ENCODE measurements at places on chromosomes 11 and 22.
A peak's percentile ranks its signal among the peaks of the same experiment; 100 is the strongest.

GRCh38 chr22:45977003-45977411, at the start of gene WNT7B:
TSS of gene WNT7B (minus strand) at chr22:45977162. CDS start at chr22:45976754, 408 bp downstream.
- no peak for DNase-seq

- DNase-seq: no peak
Measured at GRCh38 chr11:43923406-43924111, 18.9 kb upstream of the C11orf96 start.

GRCh38 chr11:32698579-32698978, 95.9 kb downstream of the CCDC73 start:
- no peak for DNase-seq

DNA sequence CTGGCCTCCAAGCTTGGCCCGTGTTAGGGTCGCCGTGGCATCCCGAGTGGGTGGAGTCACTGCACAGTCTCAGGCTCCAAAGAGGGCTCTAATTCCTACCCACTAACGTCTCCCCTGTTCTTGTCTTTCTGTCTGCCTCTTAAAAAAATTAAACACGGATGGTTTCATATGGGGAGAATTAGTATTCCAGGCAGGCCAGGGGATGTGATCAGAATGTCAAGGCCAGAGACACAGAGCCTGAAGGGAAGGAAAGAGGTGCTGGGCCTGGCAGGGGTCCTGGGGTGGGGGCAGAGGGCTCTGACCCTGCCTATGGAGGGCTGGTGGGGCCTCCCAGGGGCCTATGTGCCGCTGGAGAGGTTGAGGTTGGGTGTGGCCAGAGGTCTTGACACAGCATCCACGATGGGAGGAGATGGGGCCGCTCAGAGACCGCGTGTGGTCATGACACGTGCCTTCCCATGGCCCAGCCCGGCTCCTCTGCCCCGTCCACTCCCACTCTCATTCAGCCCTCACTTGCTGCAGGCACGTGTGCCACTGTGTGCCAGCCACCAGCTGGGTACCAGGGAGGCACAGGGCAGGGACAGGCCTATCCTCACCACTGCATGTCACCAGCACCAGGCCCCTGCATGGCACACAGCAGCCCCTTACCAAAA, 56.5 kb downstream of the FLRT1 start:
- DNase-seq: no peak

DNA sequence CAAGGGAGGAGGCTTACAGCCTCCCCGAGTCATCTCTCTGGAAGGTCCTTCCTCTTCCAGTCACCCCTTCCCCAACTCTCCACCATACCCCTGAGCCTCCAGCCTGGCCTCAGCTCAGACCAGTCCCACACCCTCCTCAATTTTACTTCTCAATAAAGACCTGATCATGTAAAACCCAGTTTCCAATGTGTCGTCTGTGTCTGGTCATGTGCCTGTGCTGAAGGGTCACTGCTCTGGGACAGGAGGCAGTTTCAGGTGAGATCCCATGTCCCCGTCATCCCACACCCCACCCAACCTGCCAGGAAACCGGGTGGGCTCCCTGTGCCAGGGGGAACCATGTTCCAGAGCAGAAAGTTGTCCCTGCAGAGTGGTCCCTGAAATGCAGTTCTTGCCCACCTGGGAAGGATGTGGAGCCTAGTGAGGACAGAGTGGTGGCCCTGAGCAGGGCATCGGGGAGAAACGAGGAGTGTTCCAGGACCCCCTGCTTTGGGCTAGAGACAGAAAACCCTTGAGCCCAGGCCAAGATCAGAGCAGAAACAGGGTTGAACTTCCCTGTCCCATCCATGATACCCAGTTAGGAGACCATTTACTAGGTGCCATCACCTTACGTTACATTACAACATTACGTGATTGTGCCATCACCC, 19.4 kb downstream of the IGLL5 start:
- no peak for DNase-seq

DNA sequence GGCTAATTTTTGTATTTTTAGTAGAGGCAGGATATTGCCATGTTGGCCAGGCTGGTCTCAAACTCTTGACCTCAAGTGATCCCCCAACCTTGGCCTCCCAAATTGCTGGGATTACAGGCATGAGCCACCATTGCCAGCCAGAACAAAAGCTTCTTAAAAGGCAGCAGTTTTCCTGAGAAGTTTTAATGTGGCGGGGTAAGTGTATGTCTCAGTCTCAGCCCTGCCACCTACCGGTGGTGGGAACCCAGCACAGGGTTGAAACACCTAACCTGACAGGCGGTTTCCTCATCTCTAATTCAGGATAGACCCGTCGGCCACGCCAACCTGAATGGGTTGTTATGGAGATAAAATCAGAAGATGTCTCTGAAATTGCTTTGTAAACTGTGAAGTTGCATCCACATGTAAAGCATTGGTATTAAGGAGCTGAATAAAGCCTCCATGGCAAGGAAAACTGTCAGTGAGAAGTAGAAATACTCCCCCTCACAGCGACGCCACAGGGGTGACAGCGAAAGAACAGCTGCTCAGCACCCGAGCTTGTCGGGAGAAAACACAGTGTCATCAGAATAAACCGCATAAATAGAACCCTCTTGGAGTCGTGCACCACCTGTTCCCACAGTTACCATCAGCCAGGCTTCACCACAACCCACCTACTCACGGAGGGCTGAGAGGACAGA, 165.9 kb upstream of the NCAM1 start:
- no peak for DNase-seq

GRCh38 chr22:40178417-40179409, 988 bp downstream of the TNRC6B start:
- peak; percentile 56 for DNase-seq

DNA sequence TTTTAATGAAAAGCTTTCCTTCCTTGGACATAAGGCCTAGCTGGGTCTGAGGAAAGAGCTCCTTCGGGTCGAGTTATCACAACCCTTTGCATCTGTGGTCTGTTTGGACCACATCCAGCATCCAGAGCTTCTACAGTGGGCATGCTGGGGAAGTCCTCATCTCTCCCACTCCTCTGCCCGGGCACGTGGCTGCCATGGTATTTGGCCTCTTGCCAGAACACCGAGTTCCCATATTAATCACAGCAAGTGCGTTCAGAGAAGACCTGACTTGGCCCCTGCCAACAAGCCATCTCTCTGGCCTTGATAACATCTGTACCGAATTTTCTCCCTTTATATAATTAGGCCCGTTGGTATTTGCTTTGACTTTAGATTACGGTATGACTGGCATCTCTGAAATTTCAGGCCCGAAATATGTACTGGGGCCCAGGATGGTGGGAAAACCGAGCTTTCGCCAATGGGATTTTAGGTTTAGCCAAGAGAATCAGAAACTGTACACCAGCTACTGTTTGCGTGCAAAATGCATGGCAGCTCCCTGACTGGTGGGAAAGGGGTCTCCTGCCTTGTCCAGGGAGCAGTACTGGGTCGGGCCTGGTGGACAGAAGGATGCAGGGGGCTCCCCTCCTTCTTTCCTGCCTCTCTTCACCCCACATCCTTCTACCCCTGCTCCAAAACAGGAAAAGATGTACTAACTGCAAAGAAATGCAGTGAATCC, 90.0 kb downstream of the MICAL2 start:
- peak; percentile 68 for DNase-seq

GRCh38 chr11:69351460-69351859, 57.5 kb downstream of the MYEOV start:
- DNase-seq: no peak

DNA sequence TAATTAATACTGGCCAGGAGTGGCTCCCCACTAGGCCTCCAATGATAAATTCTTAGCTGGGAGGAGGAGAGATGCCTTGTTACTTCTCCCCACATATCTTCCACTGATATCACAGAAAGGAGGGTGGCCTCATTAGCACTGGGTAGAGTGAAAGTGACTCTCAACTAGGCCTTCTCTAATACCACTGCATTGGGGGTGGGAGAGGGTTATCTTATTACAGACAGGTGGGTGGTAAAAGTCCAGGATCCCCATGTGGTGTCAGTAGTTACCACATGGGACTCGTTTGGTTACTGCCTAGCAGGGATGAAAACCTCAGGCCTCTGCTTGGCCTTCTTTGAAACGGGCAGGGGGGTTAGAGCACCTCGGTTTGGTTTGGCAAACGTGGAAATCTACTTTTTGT, 167.3 kb downstream of the UVRAG start:
- DNase-seq: no peak

DNA sequence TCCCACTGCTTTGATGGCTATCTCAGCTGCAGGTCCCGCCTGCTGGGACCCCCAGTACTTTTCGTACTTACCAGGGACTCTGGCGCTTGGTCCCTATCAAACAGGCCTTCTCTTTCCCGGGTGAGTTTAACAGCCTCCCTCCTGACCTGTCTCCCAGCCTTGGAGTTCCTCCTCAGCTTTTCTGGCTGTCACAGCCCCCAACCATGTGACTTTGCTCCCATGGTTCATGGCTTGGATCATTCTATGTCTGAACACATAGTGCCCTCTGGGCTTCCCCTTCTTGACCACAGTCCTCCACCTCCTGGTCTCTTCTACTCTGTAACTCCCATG, 56.9 kb downstream of the PARVA start:
- DNase-seq: no peak

GRCh38 chr22:19770349-19771220, 10.0 kb downstream of the TBX1 start:
- no peak for DNase-seq

- DNase-seq: no peak
Measured at GRCh38 chr22:20798974-20799373, 25.1 kb downstream of the SERPIND1 start.

DNA sequence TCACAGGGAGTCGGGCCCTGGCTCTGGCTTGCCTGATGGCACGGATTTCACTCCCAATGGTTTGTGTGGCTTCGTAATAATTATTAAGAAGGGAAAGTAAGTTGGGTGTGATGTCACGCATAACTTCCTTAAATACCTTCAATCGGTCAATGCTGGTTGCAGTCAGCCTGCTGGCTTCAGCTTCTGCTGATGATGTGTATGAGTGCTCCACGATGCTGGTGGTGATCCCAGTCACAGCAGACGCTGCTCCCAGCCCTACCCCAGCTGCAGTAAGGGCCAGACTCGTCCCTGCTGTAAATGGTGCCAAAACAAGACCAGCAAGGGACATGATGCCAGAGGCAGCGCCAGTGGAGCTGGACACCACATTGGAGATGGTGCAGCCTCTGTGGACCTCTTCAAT, 19.1 kb downstream of the APOL3 start:
- DNase-seq: no peak

DNA sequence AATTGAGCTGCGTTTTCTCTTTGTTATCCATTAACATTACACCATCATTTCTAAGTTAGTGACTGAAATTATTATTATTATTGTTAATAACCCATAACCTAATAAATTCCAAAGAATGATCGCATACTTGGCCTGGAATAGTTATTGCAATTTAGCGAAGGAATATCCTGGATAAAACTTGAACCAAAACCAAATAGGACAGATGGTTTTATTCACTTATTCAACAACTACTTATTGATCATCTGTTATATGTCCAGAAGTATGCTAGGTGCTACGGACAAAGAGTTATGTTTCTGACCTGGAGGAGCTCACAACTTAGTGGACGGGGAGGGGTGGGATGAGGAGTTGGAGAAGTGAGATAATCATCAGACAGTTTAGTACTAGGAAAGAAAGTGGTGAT, 44.8 kb upstream of the ARHGAP20 start:
- no peak for DNase-seq

- DNase-seq: no peak
Measured at GRCh38 chr11:66317322-66317722, 478 bp upstream of the CD248 start.

- DNase-seq: no peak
Measured at GRCh38 chr11:91230647-91231046, 994.0 kb upstream of the FAT3 start.

GRCh38 chr11:115244296-115244695, 259.9 kb downstream of the CADM1 start:
- no peak for DNase-seq

DNA sequence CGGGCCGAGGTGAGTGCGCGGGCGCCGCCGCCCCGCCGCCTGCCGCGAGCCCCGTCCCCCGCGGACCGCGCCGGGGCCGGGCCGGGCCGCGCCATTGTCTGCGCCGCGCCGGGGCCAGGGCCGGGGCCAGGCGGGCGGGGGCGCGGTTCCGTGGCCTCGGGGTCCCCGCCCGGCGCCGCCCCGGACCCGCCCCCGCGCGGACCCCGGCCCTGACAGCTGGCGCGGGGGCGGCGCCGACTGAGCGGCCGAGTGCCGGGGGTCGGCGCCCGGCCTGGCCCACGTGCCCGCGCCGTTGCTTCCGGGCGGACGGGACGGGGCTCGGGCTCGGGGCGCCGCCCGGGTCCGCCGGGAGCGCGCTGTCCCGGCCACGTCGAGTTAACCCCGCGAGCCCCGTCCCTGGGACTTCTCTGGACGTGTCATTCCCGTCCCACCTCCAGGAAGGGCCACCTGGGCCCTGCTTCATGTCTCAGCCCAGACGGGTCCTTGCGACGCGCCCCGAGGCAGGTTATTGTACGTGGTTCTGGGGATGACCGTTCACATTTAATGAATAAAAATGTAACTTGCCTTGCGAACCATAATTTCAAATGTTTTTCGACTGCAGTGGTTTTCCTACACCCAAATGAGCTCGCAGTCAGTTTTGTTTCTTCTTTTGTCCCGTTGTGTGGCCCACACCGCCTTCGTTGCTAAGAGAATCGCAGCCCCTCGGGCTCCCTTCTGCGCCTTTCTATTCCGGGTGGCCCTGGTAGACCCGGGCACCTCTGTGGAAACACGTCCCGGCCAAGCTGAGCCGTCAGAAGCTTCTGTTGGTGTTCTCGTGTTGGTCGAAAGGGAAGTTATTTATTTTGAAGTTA, 562 bp downstream of the ZBED4 start:
- DNase-seq: peak; percentile 35

DNA sequence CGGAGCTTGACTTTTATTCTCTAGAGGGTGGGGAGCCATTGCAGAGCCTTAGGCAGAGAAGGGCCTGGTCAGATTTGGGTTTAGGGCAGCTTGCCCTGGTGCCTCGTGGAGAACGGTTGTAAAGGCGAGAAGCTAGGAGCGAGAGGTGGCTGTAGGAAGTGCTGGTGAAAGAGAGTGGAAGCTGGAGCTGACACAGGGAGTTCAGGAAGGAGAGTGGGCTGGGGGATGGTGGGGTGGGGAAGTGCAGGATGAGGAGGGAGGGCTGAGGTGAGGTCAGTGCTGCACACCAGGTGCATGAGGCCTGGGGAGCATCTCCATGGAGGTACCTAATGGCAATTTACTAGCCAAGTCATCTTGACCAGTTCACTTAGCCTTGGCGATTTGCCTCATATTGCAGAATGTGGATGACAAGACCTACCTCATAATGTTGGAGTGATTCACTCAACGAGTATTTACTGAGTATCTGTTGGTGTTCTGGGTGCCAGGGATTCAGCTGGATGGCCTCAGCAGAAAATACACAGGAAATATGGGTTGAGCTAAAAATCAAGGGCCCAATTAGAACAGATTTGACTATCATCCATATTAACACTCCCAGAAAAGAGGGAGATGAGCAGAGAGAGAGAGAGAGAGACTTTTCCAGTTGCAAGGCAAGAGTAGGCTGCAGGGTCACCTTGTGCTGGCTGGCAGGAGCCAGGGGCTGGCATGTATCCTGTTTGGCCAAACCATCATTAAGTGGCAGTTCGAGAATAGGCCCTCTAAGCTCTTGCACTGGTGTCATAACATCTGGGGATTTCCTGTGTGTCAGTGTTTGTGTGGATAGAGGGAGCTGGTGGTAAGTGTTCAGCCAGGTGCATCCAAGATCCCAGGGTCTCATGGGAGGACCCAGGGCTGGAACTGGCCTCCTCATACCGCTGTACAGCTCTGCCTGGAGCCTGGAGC, 44.4 kb upstream of the CLDN5 start:
- no peak for DNase-seq
